Gastrocnemius medialis (tissue), 4 donors: ENCODE measurements at places on chromosomes 11 and 22.
A peak's percentile ranks its signal among the peaks of the same experiment; 100 is the strongest.

DNA sequence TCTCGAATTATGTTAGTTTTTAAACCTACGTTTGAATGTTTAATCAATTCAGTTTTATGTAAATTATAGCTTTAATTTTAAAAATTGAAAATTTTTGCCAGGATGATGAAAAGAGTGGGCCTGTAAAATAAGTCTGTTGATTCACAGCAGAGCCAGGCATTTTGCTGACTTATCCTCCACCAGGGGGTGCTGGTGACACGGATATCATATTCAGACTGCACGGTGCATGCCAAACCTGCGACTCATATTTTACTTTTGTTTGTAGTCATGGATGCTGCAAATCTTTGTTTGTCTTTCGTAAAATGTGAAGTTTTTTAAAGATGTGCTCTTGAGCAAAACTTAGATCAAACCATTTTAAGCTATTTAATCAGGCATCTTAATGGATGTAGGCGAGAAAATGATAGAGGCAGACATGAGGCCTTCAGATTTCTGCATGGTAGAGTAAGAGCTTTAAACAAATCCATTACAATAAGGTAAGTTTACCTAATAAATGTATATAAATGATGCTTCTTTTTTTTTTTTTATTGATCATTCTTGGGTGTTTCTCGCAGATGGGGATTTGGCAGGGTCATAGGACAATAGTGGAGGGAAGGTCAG lies 3.6 kb upstream of the OR8B3 start:
- no peak for DNase-seq

DNA sequence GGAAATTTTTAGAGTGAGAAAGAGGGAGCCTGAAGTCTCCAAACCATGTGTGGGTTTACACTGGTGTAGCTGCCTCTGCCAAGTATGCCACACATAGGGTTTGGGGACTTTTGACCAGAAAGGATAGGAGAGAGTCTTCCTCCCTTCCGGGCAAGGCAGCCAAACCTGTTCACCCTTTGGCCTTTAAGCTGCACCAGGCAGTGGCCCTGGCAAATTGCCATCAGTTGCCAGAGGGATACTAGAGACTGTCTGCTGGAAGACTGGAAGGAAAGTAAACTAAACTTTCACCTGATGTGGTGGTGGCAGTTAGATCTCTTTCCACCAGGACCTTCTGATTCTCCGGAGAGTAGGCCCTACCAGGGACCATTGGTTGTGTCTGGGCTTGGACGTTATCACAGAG lies 1263.2 kb downstream of the FAM181B start:
- no peak for DNase-seq

DNA sequence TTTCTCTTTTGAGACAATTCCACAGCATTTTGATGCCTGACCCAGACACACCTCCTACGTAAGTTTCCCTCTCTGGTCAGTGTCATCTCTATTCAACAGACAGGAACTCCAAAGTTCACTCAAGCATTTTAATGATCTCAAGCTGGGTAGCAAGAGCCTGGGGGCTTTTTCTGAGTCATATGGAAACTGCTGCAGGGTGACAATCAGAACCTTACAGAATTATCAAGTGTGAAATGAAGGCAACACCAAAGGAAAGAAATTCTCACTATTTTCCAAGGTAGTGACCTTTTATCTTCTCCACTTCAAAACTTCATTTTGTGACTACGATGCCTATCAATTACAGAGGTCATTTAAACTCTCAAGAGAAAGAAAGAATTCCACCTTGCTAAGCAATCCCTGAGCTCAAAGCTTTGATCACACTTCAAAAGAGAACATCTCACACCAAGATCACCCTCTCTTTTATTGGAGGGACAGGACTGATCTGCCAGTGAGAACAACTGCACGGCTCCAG lies 229.0 kb upstream of the ZC3H12C start:
- DNase-seq, result no peak

DNA sequence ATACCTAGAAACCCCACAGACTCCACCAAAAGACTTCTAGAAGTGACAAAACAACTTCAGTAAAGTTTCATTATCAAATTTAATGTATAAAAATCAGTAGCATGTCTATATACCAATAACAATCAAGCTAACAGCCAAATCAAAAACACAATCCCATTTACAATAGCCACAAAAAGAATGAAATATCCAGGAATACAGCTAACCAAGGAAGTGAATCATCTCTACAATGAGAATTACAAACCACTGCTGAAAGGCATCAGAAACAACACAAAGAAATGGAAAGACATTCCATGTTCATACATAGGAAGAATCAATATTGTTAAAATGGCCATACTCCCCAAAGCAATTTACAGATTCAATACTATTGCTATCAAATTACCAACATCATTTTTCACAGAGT lies 46.0 kb downstream of the PRCP start:
- no peak for DNase-seq

GRCh38 chr11:94741022-94741679 lies 27.0 kb upstream of the AMOTL1 start:
- DNase-seq, result no peak

DNA sequence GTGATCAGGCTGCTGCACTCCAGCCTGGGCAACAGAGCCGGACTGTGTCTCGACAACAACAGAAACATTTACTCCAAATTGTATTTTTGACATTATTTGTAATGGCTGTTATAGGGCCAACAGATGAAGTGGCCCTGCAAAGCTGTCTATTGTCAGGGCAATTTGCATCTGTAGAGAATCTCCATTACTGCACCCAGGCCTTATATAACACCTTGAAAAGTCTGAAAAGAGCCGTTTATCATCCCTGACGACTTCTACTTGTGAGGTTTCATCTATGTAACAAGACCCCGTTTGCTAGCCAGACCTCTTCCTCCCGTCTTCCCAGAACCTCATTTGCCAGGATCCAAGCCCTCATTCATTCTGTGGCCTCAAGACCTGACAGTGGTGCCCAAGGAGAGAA lies 9.1 kb upstream of the CTTN start:
- DNase-seq, result no peak

DNA sequence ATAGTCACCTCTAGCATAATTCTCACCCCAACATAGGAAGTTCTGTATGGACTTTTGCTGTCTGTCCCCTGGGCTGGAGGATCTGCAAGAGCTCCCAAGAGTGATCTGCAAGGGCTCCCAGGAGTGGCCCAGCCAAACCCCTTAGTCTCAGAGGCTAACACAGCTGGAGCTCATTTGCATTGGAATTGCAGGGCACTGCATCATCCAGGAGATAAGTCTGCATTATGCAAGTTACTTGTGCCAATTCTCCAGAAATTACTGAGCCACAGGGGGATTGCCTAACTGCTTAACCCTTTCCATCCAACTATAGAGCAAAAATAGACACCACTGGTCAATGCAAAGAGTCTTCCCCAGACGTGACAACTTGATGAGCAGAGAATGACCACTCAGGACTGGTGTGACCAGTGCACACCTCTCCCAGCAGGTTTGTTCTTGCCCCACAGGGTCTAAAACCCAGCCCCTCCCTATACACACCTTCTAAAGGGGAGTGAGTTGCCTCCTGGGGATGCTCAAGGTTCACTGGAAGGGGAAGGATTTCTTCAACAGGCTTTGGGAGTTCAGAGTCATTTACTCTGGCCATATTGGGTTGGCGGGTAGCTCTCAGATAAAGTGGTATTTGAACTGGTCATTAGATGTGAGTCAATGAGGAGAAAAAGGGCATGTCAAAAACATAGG lies 38.4 kb downstream of the POU2AF3 start:
- no peak for DNase-seq

- no peak for DNase-seq
Measured at GRCh38 chr22:47621253-47621652, 858.8 kb downstream of the TBC1D22A start.

DNA sequence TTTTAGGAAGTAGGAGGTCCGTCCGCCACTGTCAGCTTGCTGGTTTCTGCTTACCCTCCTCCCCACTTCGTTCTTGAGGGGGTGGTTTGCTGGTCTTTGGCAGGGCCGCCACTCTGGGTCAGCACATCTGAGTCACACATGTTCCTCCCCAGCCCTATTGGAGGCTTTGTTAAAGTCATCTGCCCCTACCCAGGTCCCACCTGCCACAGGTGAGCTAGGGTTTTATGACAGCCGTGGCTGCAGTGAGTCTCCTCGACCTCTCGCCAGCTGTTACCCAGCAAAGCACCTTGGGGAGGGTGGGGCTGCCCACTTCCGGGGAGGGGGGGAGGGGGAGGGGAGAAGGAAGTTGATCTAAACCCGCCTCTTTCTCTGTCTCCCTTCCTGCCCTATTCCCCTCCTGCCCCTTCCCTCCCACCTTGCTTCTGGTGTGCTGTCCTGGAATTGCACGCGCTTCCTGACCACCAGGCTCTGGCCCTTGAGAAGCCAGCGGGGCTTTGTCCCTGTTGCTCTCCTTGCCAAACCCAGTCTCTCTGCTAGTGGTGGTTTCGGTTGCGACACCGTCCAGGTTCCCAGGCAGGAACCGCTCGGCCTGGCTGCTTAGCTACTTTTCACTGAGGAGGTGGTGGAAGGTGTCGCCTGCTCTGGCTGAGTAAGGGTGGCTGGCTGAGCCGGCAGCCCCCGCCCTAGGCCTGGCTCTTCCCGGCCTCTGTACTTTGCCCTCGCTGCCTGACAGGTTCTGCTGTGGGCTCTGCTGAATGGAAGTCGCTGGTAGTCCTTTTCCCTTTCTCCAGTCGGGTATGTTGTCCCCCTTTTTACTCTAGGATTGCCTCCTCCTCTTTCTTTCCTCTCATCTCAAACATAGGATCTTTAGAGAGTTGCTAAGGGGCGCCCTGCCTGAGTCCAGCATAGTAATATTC lies 28.5 kb downstream of the RCOR2 start:
- peak; percentile 41 for DNase-seq

- DNase-seq, result no peak
Measured at GRCh38 chr11:32387411-32387810, 47.9 kb downstream of the WT1 start.

DNA sequence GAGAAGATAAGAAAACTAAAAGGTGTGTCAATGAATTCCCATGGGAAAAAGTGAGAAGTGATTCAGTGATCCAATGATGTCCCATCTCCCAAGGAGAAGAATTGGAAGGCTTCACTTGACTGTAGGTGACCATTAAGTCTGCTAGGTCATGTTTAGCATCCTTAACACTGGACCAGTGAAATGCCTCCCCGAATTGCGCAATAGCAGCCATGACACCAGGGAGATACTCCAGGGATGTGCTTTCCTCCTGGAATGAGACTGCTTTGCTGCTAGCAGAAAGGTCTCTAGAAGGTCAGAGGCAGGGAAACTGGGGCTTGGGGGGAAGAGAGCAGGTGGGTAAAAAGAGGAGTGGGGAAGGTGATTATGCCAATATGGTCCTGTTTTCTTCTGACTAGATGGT lies 364.3 kb downstream of the OPCML start:
- DNase-seq, result no peak

DNA sequence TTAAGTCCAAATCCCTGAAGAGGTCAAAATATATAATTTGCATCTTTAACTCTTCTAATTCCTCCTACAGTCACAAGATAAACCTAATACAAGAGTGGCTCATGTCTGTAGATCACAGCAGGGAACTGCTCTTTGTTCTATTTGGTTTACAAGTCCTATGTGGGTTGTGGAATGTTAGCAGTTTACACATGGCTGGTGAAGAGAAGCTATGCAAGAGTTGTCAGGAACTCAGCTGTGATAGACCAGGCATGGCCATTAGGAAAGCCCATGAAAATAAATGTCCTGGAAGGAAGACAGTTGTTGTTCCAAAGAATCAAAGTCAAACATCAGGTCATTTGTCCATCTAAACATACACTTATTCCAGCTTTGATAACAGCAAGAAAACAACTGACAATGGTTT lies 312.4 kb upstream of the PITPNB start:
- no peak for DNase-seq

DNA sequence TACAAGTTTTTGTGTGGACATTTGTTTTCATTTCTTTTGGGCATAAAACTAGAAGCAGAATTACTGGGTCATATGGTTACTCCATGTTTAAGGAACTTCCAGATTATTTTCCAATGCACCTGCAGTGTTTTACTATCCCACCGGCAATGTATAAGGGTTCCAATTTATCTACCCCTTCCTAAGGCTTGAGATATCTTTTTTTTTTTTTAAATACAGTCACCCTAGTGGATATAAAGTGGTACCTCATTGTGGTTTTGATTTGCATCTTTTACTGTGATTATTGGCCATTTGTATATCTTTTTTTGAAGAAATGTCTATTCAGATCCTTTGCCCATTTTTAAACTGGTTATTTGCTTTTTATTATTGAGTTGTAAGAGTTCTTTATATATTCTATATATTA lies 34.6 kb upstream of the UCP3 start:
- DNase-seq, result no peak

GRCh38 chr22:49936018-49936972 lies 17.9 kb downstream of the CRELD2 start:
- DNase-seq, result peak; percentile 95
